ENCODE measurements at places on chromosomes 1 and 21.

- no peak for DNase-seq
Measured at GRCh38 chr1:8116894-8117264, 90.8 kb upstream of the ERRFI1 start.

- DNase-seq: peak; percentile 96
Measured at GRCh38 chr1:203282720-203283542, 22.4 kb upstream of the BTG2 start.

DNA sequence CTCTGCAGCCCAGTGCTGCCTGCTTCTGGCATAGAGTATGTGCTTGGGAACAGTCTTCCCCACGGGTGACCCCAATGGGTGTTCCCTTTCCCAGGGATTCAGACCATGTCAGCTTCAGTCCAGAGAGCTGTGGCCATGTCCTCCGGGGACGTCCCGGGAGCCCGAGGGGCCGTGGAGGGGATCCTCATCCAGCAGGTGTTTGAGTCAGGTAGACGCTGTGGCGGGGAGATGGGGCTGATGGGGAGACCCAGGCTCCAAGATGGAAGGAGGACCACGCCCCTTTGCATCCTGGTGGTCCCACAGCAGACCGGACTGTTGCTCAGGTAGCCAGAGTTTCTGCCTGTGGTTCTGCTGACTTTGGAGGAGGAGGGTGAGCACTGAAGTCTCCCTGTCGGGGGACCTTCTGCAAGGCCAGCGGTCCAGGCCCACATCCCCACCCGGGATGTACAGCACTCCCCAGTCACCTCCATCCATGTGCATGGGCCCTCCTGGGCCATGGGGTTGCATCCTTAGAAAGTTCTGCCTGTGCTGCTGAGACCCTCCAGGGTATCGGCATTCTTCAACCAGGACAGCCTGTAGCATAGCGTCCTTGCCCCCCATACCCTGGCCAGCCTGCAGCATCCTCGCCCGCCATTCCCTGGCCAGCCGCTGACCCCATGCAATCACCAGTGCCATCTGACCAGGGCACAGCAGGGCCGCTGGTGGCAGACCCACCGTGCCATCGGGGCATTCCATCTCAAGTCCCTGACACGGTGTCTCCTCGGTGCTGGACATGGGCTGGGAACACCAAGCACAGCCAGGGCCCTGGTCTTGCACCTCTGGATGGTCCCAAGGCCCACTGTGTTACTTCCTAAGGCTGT, 2.8 kb downstream of the AIRE start:
- no peak for DNase-seq

DNA sequence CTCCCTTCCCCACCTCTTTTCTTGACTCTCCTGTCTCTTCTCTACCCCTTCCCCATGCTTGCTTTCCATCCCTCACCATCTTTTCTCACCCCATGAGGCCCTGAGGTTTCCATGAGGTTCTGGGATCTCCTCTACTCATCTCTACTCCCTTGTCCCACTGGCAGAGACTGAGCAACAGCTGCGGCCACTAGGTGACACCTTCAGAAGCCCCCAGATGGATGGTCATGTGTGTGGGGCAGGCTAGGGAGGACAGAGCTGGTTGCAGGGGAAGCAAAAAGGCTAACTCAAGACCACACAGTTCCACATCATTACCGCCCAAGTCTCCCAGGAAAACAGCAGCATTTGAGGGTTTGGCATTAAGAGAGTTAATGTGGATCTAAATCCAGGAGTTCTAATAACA, 45.0 kb downstream of the LRRN2 start:
- no peak for DNase-seq

GRCh38 chr1:6652986-6653385, 28.3 kb downstream of the THAP3 start:
- no peak for DNase-seq

- no peak for DNase-seq
Measured at GRCh38 chr1:246518456-246519205, 11.6 kb upstream of the SMYD3 start.

- no peak for DNase-seq
Measured at GRCh38 chr1:53144201-53144600, 1.8 kb upstream of the SLC1A7 start.

GRCh38 chr1:29113413-29114117, 10.1 kb downstream of the TMEM200B start:
- DNase-seq: no peak

- no peak for DNase-seq
Measured at GRCh38 chr1:4119516-4120220, 219.6 kb upstream of the C1orf174 start.

DNA sequence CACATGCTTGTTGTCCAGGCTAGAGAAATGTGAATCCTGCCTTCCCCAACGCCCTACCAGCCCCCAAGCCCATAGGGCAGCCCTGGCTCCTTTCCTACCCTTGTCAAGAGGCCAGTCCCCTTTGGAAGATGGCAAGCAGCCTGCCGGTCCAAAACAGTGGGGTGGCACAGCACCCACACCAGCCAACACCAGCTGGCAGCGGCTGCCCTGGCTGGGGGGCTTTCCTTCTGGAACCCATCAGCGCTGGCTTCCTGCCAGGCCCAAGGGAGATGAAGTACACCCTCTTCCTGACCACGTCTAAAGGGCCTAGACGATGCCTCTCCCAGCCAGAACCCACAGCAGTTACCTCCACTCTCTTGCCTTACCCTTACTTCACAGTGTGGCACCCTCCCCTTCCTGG, 24.2 kb downstream of the KCNN3 start:
- DNase-seq: no peak

GRCh38 chr1:47921935-47922415, 75.2 kb downstream of the TRABD2B start:
- no peak for DNase-seq

DNA sequence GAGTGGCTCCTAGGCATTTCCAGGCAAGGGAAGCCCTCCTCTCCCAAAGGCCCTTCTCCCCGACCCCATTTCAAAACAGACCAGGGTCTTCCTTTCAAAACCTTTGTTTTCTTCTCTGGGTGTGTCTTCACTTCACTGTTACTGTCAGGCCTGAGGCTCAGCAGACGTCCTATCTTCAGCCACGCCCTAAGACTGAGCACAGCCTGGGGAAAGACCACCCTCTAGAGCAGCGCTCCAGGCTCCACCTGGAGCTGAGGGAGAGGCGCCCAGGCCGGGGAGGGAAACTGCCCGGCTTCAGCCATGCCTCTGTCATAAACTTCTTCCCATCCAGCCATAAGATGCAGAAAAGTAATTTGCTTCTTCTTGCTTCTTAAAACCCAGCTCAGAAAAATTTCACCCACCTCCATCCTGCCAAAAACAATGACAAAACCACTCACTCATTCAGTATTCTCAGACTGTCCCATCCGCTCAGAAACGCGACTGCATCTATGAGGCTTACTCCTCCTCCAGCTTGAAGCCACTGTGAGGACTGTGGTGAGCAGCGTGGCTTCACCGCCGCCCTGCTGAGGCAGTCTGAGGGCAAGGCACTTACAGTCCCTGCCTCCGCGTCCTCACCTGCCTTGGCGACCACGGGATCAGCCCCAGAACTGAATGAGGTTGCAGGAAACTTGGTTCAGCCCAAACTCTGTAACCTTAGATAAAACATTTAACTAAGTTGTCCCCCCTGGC, 36.1 kb downstream of the VN1R5 start:
- DNase-seq: no peak

DNA sequence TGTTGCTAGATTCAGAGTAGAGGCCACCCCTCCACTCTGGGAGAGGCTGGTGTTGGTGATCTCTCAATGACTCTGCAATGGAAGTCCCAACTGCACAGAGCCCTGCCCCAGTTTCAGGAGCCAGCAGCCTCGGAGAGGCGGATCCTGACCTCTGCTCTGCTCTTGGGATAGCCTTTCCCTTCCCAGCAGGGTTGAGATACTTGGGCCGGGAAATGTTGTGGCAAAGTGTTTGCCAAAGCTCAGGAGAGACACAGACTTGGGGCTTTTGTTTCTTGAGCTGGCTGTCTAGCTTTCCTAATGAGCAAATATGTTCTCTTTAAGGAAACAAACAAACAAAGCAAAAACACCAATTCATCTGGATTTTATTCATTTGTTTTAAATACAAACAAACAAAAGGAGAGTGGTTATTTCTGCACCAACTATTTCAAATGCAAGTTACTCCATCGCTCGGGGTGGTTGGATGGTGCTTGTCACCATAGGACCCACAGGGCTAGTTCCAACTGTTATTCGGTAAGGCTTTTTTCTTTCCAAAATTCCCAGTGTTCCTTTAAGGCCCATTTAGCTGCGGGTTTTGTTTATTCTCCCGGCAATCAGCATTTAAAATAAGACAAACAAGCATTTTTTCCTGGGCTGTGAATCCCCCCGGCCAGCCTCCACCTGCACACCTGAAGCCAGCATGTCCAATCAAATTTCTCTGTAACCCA, 193.9 kb upstream of the LMO4 start:
- no peak for DNase-seq

DNA sequence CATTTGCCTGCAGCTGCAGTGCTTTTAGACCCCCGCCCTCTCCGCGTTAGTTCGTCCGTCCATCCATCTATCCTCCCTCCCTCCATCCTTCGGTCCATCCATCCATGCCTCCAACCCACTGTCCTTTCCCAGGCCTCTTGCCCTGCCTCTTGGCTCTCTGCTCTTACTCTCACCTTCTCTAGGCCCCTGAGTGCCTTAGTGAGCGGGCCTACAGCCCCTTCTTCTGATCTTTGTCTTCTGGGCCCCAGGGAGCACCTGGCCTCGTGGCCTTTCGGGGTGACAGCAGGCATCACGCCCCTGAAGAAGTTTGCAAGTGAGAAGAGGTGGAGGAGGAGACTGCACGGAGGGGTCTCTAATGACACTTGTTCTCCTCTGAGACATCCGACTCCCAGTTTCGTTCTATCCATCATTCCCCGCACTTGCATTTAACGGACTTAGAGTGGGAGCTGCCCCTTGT, 842 bp downstream of the ATXN7L2 start:
- no peak for DNase-seq

DNA sequence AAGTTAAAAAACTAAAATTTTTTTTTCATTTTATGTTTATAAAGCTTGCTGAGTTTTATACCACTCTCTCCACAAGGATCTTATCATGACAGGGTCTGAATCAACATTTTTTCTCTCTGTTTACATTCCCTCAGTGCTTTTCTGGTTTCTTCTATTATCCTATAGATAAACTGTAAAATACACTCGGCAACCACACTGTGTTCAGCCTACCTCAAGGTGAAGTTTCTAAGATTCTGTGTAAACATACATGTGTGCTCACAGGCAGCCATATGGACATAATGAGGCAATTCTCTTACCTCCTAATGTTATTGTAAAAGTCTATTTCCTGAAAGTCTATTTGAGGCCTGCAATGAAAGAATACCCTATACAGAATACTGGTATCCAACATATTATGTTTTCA, 114.6 kb downstream of the NTPCR start:
- no peak for DNase-seq

- no peak for DNase-seq
Measured at GRCh38 chr1:29974316-29974724, 738.0 kb downstream of the PTPRU start.

GRCh38 chr1:15684468-15685291, 560 bp downstream of the PLEKHM2 start:
- peak; percentile 12 for DNase-seq

- peak; percentile 45 for DNase-seq
Measured at GRCh38 chr1:173451981-173452380, 25.2 kb upstream of the PRDX6 start.

- DNase-seq: no peak
Measured at GRCh38 chr1:182723200-182723599, 38.8 kb upstream of the RGS8 start.

DNA sequence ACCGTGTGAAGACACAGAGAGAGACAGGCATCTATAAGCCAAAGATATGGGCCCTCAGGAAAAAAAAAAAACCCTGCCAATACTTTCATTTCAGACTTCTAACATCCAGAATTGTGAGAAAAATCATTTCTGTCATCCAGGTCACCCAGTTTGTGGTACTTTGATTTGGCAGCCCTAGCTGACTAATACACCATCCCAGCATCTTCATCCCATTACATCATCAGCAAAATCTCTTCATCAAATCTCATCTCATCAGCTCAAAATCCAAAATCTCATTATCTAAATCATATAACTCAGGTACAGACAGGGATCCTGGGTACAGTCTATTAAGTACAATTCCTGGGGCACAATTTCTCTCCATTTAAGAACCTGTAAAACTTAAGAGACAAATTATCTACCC, 51.9 kb upstream of the GJA8 start:
- DNase-seq: no peak

- DNase-seq: no peak
Measured at GRCh38 chr1:202844935-202845334, 34.2 kb downstream of the PCAT6 start.

GRCh38 chr21:41236352-41236973, 68.5 kb downstream of the BACE2 start:
- DNase-seq: no peak

- DNase-seq: no peak
Measured at GRCh38 chr1:108524676-108525075, 35.2 kb upstream of the EEIG2 start.

GRCh38 chr1:66788231-66788939, 12.7 kb downstream of the INSL5 start:
- no peak for DNase-seq

All from NCI-H2171 (cell line).